Dermis lymphatic vessel endothelial cell (primary cell): ENCODE measurements at places on chromosomes 5 and 9. TPM values are rescaled to one million over a fixed set of nuclear protein-coding genes. Genes with fewer than 3 reads are reported as not detected.

The ISOC1 gene
- 6.5 and 10.7 TPM in 2 replicates for total RNA-seq

The RAI14 gene
- 180 and 215 TPM in 2 replicates for total RNA-seq

The CCDC171 gene
- total RNA-seq: 0.65 and 0.77 TPM in 2 replicates

The ANKRD20A1 gene
- total RNA-seq: 1.8 and 2.5 TPM in 2 replicates

The GABRB2 gene
- not detected in 2 replicates for total RNA-seq

The TRIM7 gene
- 1.7 and 1.8 TPM in 2 replicates for total RNA-seq
